ENCODE measurements at places on chromosomes 3 and 15.

GRCh38 chr3:146177072-146177471, 16.1 kb upstream of the PLOD2 start:
- no peak for DNase-seq

DNA sequence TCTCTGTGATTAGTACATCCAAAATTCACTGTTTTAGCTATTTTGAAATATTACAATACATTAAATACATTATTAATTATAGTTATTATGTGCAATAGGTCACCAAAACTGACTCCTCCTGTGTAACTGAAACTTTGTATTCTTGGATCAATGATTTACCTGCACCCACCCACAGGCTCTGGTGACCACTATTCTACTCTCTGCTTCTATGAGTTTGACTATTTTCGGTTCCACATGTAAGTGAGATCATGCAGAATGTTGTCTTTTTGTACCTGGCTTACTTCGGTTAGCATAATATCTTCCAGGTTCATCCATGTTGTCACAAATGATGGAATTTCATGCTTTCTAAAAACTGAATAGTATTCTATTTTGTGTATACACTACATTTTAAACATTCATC, 43.8 kb downstream of the SLC2A2 start:
- DNase-seq: no peak

DNA sequence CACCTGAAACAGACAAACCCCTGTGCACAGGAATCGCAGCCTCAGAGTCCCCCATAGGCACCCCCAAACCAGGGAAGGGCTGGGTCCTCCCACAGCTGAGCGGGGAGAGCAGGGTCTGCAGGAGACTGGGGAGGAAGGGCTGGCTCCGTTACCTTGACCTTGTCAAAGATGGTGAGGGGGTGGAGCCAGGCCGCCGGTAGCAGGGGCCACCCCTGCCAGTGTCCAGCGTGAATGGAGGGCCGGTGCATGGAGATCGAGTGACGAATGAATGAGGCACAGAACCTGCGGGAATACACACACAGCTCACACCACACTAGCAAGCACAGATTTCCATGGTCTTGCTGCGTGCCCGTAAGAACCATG, 102.2 kb downstream of the TMEM266 start:
- DNase-seq: no peak

DNA sequence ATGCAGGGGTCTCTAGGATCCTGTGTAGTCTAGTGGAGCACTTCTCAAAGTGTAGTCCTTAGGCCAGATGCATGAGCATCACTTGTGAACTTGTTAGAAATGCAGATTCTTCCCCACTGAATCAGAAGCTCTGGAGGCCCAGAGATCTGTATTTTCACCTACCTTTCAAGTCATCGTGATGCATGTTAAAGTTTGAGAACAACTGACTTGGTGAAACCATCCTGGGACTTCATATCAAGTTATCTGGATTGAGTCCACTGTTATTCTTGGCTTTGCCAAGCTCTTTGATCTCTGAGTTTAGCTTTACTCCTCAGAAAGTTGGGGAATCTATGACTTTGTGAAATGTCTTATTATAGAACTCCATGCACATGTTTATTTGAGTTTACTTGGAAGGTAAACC, 78.5 kb downstream of the ARNT2 start:
- DNase-seq: no peak

- no peak for DNase-seq
Measured at GRCh38 chr15:47862402-47862801, 145.1 kb downstream of the SEMA6D start.

GRCh38 chr15:68201879-68202261, 3.3 kb downstream of the CALML4 start:
- DNase-seq: no peak

DNA sequence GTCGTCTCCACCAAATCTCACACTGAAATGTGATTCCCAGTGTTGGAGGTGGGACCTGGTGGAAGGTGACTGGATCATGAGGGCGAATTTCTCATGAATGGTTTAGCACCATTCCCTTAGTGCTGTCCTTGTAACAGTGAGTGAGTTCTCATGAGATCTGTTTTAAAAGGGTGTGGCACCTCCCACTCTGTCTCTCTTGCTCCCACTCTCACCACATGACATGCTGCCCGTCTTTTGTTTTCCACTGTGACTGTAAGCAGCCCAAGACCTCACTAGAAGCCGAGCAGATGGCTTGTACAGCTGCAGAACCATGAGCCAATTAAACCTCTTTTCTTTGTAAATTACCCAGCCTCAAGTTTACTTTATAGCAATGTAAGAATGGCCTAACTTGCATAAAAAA, 21.2 kb downstream of the RAD18 start:
- no peak for DNase-seq

DNA sequence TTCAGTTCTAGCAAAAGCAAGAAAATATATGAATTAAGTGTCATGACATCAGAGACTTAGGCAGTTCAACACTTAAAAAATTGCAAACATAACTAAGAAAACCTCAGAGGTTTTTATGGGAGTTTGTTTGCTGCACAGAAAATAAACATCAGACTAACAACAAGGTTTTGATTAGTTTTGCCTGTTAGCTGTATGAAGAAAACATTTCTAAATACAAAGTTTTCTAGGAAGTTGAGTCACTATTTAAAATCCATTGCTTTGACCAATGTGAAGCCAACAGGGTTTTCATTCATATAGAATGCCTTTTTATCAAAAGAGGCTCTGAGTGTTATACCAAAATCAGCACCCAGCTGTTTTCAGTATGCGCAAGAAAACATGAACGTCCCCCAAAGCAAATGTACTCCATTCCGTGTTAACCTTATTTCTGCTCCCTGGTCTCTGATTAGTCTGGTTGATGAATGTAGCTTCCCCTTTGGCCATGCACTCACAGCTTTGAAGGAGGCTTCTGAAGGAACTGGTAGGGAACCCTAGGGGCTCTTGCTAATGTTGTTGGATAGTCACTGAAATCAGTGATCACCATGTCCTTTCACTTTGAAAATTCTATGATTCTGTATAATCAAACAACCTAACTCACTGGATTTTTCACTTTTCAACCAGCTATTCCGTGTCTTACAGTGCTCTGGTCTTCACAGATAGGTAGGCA, 89.6 kb upstream of the TSEN2 start:
- no peak for DNase-seq

- no peak for DNase-seq
Measured at GRCh38 chr15:87564681-87565080, 691.9 kb downstream of the NTRK3 start.

GRCh38 chr3:58585005-58585786, 8.0 kb upstream of the FAM107A start:
- peak; percentile 60 for DNase-seq

DNA sequence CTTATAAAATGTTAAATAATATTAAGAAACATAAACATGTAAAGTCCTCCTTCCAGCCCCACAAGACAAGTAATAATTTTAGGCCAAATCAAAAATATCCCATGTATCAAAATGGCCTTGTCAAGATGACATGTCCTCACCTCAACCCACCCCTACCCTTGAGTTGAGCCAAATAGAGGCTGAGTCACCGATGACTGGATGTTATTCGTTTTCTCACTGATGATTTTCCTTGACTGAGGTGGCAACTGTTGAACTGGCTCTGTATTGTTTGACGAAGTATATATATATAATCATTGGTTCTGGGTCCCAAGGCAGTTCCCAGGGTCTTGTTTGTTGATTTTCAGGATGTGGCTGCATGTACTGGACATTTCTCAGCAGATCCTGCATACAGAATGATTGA, 75.3 kb downstream of the TMEM108 start:
- DNase-seq: no peak

DNA sequence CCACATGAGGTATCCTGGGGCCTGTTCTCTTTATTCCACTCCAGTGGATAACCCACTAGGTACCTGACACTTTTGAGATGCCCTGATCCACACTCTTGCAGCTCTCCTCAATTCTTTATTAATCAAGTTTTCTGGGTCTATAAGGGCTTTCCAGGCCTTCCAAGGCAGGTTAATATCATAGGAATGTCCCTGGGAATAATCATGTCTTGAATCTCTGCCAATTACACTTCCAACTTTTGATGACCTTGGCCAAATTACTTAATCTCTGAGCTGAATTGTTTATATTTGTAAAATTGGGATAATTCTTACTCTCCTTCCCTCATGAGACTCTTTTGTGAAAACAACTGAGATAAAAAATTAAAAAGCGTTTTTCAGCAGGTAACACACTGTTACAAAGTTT, 881.7 kb downstream of the MCTP2 start:
- DNase-seq: no peak

DNA sequence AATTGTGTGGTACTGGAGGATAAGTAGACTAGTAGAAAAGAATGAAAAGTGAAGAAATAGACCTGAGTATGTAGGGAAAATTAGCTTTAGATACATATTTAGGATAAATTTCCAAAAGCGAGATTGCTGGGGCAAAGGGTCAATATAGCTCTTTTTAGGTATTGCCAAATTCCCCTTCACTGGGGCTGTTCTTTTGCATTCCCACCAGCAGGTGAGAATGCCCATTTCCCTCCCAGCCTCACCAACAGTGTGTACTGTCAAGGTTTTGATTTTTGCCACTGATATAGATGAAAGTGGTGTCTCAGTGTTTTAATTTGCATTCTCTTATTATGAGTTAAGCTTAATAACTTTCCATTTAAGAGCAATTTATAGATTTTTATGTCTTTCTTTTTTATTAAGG, 35.7 kb upstream of the BHLHE40 start:
- DNase-seq: no peak

DNA sequence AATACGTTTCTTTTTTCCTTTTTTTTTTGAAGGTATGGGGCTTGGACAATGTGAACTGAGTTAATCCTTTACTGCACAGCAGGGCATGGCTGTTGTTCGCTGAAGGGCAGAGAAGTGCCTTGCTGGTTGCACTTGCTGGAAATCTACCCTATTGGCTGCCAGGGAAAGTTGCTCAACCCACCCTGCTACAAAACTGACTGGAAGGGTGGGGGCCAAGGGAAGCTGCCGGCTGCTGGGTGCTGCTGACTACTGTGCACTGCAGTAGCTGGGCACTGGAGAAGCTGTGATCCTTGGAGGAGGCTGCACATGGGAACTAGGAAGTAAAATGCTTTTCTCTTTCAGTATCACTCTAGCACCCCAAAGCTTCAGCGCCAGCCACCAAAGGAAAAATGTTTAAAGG, 70.5 kb downstream of the ETV5 start:
- DNase-seq: no peak

DNA sequence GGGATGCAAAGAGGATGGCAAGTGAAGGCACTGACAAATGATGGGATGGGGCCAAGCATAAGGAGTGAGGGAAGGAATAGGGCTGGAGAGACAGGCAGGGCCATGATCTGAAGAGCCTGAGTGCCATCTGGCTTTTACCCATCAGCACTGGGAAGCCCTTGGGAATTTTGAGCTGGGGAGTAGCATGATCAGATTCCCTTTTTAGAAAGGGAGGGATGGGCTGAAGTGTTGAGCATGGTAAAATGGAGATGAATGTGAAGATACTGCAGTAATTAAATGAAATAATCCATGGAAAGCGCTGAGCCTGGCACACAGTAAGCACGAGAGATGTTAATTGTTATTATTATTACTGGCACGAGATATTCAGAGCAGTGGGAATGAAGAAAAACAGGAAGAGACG, 9.9 kb downstream of the RBP1 start:
- DNase-seq: no peak

GRCh38 chr15:63953524-63953923, 92.8 kb downstream of the DAPK2 start:
- DNase-seq: no peak

All from stimulated activated CD4-positive, alpha-beta T cell treated with anti-CD3 and anti-CD28 coated beads, Interleukin-4, amount 100 ng/mL, for 24 hours (primary cell).